Activated CD8-positive, alpha-beta memory T cell treated with anti-CD3 and anti-CD28 coated beads for 1 hour (primary cell): ENCODE measurements at places on chromosomes 2 and 18.

- DNase-seq = no peak
Measured at GRCh38 chr2:104415284-104415683, 438.6 kb upstream of the POU3F3 start.

GRCh38 chr18:48724442-48724841 lies 185.6 kb downstream of the CTIF start:
- no peak for DNase-seq

GRCh38 chr2:144477281-144477956 lies 42.5 kb downstream of the ZEB2 start:
- no peak for DNase-seq

GRCh38 chr2:56416500-56417176 lies 232.8 kb downstream of the CCDC85A start:
- no peak for DNase-seq

GRCh38 chr18:34224423-34225217 lies at the start of gene NOL4:
Gene NOL4, minus strand, starts transcription at chr18:34224913. Its CDS starts 1,660 bp downstream, at chr18:34223253.
- no peak for DNase-seq

DNA sequence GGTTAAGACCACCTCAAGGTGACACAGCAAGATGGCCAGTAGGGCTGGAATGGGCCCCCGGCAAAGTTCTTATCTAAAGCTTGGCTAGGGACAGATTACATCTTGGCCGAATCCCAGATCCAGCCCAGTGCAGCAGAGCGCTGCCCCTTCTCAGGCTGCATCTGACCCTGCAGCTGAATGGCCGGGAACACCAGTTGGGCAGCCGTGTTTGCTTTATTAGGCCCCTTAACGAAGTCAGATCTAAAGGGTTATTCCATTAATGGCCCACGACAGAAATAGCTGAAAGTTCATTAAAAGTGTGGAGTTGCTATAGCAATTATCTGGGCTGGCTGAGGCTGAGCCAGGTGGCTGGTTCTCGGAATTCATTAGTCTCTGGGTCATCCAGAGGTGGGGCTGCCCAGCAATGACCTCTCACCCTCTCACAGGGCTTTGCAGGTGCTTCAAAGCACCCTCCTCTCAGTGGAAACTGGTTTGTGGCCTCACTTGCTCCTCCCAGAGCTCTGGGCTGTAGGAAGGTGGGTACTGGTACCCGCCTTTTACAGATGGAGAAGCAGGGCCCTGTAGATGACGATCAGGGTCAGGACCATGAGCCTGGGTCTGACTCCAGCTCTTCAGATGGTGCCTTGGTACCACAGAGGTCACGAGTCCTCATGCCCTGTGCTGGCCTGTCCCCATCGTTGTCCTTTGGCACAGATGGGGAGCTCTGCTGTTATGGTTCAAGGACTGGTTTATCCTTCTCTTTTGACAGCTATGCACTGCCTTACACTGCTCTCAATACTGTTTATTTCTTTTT lies 68.8 kb downstream of the EMX1 start:
- no peak for DNase-seq

- no peak for DNase-seq
Measured at GRCh38 chr18:12843420-12844350, 40.4 kb downstream of the PTPN2 start.

GRCh38 chr2:84441036-84441435 lies 18.0 kb downstream of the SUCLG1 start:
- no peak for DNase-seq
